Activated CD4-positive, alpha-beta T cell treated with anti-CD3 and anti-CD28 coated beads, Interleukin-2, amount 50 U/mL, for 48 hours (primary cell): ENCODE measurements at places on chromosomes 2 and 18.

DNA sequence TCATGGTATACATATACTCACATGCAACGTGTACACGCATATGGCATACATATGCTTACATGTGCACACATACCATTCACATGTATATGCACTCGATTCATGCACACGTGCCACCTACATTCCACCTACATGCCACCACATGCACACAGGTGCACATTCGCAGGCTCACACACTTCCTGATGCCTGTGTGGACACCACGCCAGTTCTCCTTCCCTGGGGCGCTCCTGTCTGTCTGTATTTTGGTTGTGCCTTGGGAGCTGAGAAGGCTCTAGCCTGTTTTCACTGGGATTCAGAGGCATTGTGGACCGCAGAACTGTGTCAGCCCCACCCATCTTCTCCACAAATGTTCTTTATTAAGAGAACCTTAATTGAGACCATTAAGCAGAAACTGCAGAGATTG, 96.6 kb upstream of the CTDP1 start:
- DNase-seq: no peak

GRCh38 chr2:68734688-68735525, at the start of gene ARHGAP25:
Gene ARHGAP25 (plus strand): TSS chr2:68734811. CDS start chr2:68735200, 389 bp downstream.
- peak; percentile 70 for DNase-seq

DNA sequence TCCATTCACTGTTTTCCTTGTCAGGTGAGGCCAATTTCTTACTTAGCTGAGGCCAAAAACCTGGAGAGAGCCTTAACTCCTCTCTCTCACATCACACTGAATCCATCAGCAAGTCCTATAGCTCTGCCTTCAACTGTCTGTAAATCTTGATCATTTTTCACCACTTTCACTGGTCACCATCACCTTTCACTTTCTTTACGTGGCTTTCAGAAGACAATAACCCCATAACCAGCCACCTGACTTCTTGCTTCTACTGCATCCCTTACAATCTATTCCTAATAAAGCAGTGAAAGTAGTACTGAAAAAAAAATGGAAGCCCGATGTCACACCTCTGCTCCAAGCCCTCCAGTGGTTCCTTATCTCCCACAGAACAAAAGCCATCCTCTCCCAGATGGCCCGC, 7.7 kb downstream of the LOXL3 start:
- DNase-seq: no peak

GRCh38 chr18:46659484-46659883, 2.5 kb upstream of the LOXHD1 start:
- no peak for DNase-seq

DNA sequence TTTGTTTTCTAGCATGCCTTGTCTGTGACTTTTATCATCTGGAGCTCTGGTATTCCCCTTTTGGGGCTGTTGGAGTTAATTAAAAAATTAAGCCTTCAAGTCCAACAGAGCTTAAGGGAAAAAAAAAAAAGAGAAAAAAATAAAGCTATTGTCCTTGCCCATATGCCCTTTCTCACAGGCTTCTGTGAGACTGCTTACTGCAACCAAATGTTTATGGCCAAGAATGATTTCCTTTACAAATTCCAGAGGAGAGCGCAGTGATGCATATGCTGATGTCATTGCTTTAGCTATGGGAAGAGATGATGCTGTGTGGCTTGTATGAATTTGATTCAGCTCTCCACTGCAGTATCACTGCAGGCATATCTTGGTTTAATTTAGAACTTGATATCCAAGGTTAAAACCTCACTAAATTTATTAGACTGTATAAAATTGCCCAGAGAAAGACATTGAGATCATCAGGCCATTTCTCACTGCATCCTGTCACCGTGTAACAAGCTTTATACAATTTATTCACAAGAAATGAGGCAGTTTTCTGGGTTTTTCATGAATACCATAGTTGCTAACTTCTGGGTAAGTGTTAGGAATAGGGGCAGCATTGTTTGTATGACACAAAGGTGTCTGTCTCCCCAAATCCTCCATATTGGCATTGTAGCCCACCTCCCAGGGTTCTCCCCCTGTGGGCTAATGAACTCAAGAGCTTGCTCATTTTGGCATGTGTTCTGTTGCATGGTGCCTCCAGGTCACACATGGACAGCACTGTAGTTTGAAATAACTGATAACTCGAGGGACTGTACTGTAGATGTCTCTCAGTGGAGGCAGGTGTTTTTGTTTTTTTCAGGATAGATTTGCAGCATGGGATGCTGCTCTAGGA, 85.0 kb downstream of the TANC1 start:
- no peak for DNase-seq

DNA sequence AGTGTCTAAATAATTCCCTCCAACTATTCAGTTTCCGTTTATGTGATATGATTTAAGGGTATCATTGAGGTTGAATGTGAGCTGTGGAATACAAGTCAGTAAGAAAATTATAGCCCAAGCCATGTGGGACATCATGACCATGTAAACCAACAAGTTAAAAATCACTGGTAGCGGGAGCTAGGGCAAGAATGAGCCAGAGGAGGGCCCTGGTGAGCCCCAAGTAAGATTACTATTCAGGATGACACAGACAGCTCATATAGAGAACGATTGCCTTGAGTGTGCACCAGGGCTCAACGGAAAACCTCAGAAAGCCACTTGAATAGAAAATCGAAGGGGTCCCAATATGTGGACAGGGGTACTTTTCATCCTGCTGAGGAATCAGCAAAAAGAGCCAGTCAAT, 87.8 kb upstream of the RBMS1 start:
- no peak for DNase-seq

- DNase-seq: no peak
Measured at GRCh38 chr18:12492907-12493306, 85.2 kb downstream of the PRELID3A start.

DNA sequence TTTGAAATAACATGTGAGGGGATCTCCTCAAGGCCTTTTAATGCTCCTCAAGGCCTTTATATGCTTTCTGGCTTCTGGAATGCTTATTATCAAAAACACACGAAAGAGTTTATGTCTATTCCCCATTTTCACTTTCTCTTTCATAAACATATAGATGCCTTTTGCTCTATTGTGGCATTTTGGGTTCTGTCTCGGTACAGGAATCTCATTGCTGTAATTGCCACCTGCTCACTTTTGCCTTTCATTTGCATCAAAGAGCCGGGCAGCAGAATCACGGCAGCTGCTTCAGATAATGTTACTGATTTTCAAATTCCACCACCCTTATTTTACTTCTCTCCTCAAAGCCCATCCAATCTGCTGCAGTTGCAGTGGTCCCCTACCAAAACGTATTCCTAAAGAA, 54.8 kb upstream of the LPIN2 start:
- DNase-seq: no peak

DNA sequence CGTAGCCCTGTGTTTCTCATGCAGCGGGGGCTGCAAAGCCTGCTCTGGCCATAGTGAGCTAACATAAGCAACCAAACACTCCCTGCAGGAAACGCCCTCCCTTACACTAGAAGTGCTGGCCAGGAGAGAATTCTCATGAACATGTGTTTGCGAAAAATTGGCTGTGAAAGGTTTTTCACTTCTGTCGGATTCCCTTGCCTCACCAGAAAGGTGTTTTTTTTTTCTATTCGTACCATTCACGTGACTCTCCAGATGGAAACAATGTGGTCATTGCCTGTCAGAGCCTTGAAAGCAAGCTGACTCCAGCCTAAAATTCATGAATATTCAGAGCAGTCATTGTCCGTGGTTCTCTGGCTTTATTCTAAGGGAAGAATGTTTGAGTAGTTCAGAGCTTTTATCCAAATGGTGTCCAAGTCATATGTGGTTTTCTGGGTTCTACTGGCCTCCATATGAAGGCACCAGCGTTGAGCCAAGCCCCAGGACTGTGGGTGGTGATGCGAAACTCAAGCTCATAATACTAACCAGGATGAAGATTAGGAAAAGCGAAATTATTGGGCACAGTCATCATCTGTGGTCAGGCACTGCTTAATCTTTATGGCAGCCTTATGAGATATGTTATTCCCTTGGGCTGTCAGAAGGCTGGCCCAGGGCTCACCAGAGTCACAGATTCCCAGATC, 236.4 kb downstream of the ALPK2 start:
- DNase-seq: no peak

DNA sequence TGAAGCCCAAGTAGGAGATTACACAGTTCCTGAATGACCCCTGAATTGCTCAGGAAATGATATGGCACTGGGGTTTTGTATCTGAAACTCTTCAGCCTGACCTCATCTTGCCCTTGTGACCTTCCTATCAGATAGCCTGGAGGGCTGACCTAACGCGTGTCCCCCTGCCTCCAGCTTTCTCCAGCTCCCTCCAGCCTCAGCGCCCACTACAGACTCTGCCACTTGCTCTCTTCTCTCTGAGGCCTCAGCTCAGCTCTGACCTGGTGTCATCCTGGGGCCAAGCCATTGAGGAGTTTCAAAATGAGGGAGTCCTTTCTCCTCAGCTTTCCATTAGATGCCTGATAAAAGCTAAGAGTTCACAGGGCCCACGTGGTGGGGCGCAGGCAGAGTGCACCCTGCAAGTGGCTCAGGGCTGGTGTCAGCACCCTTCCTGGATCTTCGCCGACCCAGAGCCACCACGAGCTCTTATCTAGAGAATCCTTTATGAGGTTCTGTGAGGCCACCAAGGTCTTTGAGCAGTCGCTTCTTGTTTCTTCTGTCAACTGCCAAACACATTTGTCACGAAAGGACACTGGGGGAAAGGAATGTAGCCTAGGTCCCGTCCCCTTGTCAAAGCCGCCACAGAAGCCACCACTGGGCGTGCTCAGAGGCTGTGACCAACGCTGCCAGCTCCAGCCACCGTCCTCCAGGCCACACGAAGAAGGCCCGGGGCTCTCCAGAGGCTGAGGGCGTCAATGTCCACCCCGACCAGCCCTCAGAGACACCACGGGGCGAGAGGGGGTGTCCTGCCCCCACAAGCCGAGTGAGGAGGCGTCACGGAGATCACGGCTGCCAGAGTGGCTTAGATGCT, 131.3 kb upstream of the GPC1 start:
- no peak for DNase-seq

- DNase-seq: no peak
Measured at GRCh38 chr2:12257476-12257875, 459.3 kb upstream of the TRIB2 start.

DNA sequence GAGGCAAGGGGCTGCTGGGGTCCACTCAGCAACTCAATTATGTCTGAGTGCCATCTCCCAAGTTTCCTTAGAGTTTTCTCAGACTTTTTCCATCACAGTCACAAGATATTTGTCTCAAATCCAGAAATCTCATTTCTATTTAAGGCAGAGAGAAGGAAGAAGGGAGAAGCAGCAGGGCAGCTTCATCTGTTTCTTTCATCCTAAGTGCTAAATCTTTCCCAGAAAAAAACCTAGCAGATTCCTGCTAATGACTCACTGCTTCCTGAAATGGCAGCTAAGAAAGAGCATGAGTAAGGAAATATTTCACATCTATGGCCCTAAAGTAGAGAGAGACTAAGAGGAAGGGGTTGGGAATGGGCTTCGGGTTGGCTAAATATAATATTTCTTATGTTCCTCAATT, 88.0 kb downstream of the KYNU start:
- no peak for DNase-seq

- DNase-seq: no peak
Measured at GRCh38 chr2:216588861-216589710, 44.1 kb upstream of the IGFBP2 start.

DNA sequence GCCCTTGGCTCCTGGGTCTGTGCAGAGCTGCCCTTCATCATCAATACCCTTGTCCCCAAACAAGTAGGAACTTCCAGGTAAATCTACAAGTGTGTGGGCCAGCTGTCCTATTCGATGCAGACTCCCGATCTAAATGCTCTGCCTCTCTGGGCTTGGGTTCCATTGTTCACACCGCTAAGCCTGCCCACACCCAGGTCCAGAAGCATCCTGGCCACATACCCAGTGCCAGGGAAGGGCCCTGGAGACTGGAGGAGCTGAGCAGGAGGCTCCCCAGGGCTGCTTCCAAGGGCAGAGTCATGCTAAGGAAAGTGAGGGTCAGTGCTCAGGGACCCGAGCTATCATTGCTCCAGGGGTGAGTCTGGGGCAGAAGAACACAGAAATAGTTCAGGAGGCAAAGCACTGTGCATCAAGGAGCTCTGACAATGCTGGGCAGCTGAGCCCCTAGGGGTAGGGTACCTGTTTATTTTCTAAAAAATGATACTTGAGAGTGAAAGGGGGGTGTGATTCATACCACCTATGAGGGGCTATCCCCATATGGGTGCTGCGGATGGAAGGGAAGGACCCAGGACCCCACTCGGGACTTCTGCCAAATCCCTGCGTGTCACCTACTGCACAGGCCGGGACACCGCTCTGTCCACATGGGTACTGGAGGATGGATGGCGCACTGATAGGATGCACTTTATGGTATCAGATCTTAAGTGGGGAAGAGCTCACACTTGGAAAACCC, 25.8 kb upstream of the TWIST2 start:
- DNase-seq: no peak

DNA sequence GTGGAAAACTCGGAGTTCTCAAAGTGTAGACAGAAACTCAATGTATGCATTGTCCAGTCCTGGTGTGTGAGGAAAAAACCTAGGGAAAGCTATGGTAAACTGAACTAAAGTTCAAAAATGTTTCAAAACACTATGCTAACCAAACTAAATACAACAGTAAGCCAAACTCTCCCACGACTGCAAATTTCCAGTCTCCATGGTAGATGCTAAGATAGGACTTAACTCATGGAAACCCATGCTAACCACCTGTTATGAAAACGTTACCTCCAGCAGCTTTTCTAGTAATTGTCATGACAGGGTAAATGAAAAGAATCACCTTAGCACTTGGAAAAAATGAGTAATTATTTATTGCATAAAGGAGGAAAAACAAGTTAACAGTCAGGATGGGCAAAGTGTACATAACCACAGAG, 135.7 kb upstream of the EPC2 start:
- DNase-seq: no peak

GRCh38 chr2:50746526-50746925, 285.4 kb downstream of the NRXN1 start:
- no peak for DNase-seq

DNA sequence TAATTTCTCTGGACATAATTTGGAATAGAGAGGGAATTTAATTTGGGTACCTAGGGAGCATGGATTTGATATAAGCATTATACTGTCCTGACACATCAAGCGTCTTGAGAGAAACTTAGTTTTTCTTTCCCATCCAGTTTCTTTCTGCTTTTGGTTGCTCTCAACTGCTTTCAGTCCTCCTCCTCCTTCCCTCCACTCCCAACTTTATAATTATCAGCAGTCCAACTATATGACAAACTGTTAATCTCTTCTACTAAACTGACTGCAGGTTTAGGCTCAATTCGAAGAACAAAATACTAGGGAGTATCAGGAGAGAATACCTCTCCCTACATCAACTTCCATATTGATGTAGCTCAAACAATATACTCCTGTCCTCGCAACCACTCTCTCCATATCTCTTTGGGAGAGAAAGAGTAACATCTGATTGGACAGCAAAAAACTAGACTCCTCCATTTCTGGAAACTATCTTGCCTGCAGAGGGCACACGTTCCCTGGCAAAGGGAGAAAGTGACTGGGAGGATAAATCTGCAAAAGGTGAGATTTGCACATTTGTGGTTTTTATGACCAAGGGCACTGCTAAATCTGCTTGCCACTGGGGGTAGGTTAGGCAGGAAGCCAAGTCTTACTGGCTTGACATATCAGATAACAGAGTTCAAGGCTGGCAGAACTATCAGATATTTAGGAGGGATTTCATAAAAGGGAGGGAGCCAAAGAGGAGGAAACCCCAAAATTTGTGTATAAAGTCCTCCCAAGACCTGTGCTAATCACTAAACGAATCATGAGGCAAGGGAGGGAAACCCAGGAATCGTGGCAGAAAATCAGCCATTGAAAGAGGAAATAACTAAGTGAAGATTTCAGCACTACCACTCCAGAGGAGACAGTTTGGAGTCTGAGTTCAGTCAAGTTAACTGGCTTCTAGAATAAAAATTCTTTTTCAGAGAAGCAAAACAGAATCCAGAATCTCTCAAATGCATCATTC, 40.0 kb downstream of the ICA1L start:
- DNase-seq: peak; percentile 38

GRCh38 chr2:109700680-109701274, 86.6 kb downstream of the SOWAHC start:
- DNase-seq: no peak
